Activated naive CD4-positive, alpha-beta T cell treated with anti-CD3 and anti-CD28 coated beads, Interleukin-2, amount 10 ng/mL, durations not matched to agents 7 days and 5 days (primary cell): ENCODE measurements at places on chromosomes 16 and 17.

GRCh38 chr16:8572919-8573724 lies 17.2 kb downstream of the TMEM114 start:
- peaks cover 2% of the 10 kb centered on the region for H3K4me1 ChIP-seq
- DNase-seq = no peak
- H3K4me3 ChIP-seq = no peak overlapping the region
- H3K36me3 ChIP-seq = no peaks in the 10 kb centered on the region
- H3K27me3 ChIP-seq = peaks cover 51% of the 10 kb centered on the region

DNA sequence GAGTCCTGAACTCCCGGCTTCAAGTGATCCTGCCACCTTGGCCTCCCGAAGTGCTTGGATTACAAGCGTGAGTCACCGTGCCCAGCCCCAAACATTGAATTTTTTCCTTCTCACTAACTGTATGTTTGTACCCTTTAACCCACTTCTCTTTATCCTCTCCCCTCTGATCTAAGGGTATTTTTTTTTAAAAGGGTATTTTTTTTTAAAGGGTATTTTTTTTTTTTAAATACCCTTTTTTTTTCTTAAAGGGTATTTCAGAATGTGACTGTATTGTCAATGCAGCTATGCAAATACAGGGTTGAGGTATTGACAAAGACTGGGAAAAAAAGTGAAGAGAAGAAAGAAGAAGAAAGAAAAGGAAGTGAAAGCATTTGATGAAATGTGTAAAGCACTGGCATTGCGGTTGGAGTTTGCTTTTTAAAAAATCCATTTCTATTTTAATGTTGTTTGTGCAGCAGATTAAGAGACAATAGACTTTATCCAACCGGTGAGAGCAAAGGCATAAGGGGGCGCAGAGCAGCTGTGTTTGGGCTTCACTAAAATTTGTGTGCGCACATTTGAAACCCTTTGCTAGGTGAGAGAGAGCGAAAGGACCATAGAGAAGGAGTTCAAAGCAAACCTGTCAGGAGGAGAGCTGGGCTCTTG lies 42.4 kb downstream of the SYT17 start:
- no peaks in the 10 kb centered on the region for H3K4me1 ChIP-seq
- no peaks in the 10 kb centered on the region for H3K36me3 ChIP-seq
- peaks cover 7% of the 10 kb centered on the region for H3K27me3 ChIP-seq
- H3K27ac ChIP-seq = no peak overlapping the region
- H3K4me3 ChIP-seq = no peak overlapping the region

- no peak overlapping the region for H3K4me3 ChIP-seq
- peaks cover 14% of the 10 kb centered on the region for H3K27me3 ChIP-seq
- no peak overlapping the region for H3K27ac ChIP-seq
- DNase-seq = no peak
- H3K4me1 ChIP-seq = peaks cover 59% of the 10 kb centered on the region
- no peaks in the 10 kb centered on the region for H3K36me3 ChIP-seq
Observed at GRCh38 chr17:16910341-16910740, 61.6 kb downstream of the TNFRSF13B start.

GRCh38 chr17:42782166-42783061 lies 2.0 kb downstream of the WNK4 start:
- peaks cover 84% of the 10 kb centered on the region for H3K27me3 ChIP-seq
- no peak overlapping the region for H3K4me3 ChIP-seq
- peaks cover 19% of the 10 kb centered on the region for H3K36me3 ChIP-seq
- H3K4me1 ChIP-seq = peaks cover 29% of the 10 kb centered on the region
- no peak overlapping the region for H3K27ac ChIP-seq
- no peak for DNase-seq

- no peaks in the 10 kb centered on the region for H3K27me3 ChIP-seq
- H3K36me3 ChIP-seq = no peaks in the 10 kb centered on the region
- peak overlapping the region; percentile 79 for H3K27ac ChIP-seq
- H3K4me3 ChIP-seq = peak overlapping the region; percentile 7
- peak; percentile 31 for DNase-seq
- peaks cover 30% of the 10 kb centered on the region for H3K4me1 ChIP-seq
Observed at GRCh38 chr17:5226940-5227878, 7.5 kb downstream of the SCIMP start.

DNA sequence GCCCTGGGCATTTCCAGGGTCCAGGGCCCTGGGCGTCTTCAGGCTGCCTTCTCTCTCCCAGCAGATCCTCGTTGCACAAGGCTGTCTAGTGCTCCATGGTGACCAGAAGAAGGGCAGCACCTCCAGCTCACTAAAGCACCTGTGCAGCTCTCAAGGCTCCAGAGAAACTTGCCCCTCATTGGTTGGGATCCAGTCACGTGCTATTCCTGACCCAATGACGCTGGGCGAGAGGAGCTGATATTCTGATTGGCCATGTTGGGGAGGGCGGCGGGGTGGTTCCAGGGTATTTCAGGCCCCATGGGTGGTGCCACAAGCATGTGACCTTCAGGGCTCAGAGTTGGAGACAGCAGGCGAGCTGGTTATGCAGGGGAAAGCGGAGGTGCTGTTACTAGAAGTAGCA lies 309.1 kb downstream of the TOX3 start:
- H3K27ac ChIP-seq = no peak overlapping the region
- no peak for DNase-seq
- no peaks in the 10 kb centered on the region for H3K4me1 ChIP-seq
- no peaks in the 10 kb centered on the region for H3K36me3 ChIP-seq
- no peak overlapping the region for H3K4me3 ChIP-seq

- H3K36me3 ChIP-seq = peaks cover 51% of the 10 kb centered on the region
- H3K27me3 ChIP-seq = no peaks in the 10 kb centered on the region
- H3K4me3 ChIP-seq = no peak overlapping the region
Observed at GRCh38 chr17:18877104-18877645, 19.2 kb downstream of the PRPSAP2 start.

GRCh38 chr16:80346111-80346632 lies 194.6 kb upstream of the DYNLRB2 start:
- no peak for DNase-seq
- H3K4me1 ChIP-seq = no peaks in the 10 kb centered on the region
- H3K4me3 ChIP-seq = no peak overlapping the region
